Suppressor macrophage treated with lipopolysaccharide for 4 hours (primary cell): ENCODE measurements at places on chromosomes 2 and 18.

DNA sequence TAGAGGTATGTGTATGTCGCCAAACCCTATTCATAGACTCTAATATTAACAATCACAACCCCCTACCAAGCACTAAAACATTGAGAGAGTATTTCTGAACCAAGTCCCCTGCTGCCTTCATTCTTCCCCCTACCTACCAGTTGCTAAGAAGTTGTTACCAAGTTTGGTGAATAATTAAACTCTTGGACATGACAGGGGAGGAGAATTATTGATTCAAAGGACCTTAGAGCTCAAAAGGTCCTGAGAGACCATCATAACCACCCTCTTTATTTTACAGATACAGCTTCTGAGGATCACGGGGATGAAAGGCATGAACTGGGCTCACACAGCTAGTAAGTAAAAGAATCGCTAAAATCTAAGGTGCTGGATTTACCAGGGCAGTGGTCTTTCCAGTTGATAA lies 204.1 kb downstream of the PIK3C3 start:
- DNase-seq: no peak

- DNase-seq: no peak
Observed at GRCh38 chr18:57790316-57790715, 12.8 kb downstream of the ATP8B1 start.

DNA sequence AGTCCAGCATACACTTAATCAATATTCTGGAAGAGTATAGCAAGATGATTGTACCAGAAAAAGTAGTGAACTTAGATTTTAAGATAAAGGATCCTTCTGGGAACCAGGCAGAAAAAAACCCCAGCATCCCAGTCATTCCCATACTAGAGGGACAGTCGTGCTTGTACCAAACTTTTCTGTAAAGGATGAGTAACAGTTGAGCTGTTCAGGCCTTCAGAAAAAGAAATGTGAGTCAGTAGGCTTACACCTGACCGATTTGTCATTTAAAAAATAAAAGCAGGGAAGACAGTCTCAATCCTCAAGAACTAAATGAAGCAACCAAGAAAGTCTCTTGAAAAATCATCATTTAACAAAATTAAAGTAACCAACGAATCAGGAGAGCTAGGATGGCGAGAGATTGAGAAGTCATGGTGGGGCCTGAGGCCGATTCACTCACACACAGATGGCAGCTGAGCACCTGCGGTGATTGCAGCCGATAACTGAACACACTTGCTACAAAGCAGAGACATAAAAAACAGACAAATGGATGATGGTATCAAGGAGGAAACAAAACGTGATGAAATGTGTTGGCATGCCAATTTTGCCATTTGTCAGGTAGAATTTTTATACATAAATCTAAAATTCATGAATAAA lies 170.0 kb upstream of the ALKAL2 start:
- DNase-seq: no peak

GRCh38 chr18:76351961-76352581 lies 143.0 kb downstream of the ZNF516 start:
- no peak for DNase-seq

- DNase-seq: no peak
Observed at GRCh38 chr18:78912844-78913243, 66.8 kb upstream of the SALL3 start.

- DNase-seq: no peak
Observed at GRCh38 chr2:8662239-8662879, 19.5 kb upstream of the ID2 start.

DNA sequence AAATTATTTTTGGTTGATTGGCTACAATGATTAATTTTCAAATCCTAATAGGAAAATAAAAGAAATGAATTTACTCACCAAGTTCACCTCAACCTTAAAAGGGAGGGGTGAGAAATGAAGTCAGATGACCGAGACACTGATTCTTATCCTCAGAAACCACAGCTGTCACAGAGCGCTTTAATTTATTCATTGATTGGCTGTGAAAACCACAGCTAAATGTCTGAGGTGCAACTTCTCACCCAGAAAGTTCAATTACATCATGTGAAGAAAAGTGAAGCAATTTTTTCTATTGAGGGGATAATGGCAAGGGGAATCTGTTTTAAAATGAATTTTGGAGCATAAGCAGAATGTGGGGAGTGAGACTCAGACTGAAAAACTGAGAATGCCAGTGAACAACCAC lies 128.4 kb downstream of the RNF152 start:
- no peak for DNase-seq

GRCh38 chr2:209663656-209664055 lies 108.0 kb upstream of the UNC80 start:
- no peak for DNase-seq

DNA sequence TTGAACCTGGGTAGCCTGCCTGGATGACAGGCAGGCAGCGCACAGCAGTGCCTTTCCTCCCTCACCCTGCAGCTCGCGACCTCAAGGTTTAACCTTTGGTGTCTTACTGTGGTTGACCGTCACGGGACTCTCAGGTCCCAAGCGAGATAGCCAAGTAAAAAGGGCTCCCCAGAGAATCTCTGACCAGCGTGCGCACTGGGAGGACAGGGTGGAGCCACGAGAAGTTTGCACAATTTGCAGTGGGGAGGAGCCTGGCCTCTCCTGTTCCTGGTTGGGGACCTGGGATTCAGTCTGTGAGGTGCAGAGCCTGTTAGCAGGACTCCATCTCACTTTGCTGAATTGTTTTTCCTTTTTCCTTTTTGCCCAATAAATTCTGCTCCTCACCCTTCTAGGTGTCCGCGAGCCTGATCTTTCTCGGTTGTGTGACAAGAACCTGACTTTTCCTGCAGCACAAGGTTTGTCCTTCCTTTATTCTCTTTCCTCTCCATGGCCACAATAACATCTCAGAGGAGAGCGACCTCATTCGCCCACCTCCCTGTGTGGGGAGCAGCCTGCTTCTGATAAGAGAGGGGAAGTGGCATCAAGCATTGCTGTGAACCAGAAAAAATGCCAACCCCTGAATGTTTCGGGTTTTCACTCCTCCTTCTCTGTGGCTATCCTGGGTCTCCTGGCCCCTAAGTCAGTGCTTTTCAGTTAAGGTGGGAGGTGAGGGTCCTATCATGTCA lies 36.2 kb downstream of the POU3F3 start:
- DNase-seq: no peak

DNA sequence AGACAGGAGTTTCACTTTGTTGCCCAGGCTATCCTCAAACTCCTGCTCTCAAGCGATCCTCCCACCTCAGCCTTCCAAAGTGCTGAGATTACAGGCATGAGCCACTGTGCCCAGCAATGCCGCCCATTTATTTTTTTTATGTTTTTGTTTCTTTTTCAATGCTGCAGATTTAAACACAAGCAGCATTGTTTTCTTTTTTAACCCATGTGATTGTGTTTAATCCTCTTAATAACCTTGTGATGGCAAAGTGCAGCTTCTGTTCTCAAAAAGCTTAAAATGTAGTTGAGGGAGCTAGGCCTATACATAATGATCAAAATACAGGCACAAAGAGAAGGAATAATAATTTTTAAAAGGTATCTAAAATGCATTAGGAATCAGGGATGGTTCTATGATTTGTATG lies 11.5 kb downstream of the MSGN1 start:
- no peak for DNase-seq

GRCh38 chr2:182606728-182607681 lies 109.1 kb upstream of the DNAJC10 start:
- DNase-seq: peak; percentile 37

DNA sequence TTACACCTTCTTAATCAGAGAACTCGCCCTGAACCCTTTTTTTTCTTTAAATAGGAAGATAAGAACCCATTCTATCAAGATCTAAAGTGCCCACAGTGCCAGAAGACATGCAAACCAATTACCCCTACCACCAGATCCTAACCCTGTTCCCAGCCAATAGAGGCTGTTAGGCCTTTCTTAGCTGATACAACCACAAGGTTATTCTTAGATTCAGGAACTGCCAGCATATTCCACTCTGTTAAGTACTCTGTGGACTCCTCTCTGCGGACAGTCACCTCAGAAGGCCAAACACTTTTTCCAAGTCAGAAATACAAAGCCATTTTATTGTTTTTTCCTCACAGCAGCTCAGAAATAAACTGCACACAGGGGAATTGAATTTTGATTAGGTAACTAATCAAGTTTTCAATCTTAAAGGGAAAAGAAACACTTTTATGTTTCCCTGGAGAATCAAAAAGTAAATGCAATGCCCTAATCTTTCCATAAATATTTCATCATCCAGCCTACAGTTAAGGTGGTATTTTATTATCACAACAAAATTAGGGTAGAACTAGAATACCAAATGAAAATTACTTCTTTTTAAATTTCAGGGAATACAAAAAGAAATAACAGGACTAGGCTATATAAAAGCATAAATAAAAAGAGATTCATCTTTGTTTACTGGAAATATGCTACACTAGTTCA lies 111.4 kb downstream of the NBAS start:
- no peak for DNase-seq

DNA sequence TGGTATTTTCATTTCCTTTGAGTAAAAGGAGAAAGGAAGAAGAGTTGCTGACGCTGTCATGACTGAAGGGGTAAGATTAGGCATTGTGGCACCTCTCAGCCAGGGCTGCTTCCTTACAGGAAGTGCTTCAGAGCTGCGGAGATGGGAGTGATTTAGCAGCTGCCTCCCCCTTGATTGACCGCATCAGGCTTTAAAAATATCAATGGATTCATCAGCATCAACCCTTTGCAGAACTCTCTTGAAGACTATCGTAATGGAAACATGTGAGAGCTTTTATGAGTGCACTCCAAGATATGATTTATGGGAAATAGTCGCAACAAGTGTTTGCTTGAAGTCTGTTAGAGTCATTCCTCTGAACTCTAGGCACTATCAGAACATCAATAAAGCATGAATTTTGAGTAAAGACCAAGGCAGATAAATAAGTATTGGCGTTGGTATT lies 141.1 kb downstream of the CSRNP3 start:
- DNase-seq: no peak

- no peak for DNase-seq
Observed at GRCh38 chr2:40642726-40643125, 190.8 kb upstream of the SLC8A1 start.

GRCh38 chr2:6986912-6987361 lies 69.7 kb downstream of the RNF144A start:
- DNase-seq: no peak

DNA sequence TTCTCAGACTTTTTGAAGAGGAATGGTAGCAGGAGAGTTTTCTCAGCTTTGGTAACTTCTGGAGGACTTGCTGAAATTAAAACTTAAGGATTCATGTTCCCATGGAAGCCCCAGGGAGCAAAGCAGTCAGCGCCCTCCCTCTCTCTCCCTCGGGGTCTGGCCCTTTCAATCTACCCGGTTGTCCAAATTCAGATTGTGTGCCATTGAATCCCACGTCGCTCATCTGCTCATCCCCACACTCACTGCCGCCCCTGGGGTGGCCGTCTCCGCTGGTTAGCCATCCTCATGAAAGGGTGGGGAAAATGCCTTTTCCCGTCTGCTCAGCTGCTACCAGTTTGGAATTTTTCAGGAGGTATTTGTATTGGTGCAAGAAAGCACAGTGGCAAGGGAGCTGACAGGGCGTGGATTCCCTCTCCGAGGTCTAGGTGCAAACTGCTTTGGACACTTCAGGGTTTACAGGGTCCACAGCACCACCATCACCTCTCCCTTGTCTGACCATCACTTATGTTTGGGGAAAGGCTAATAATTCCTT lies 27.1 kb downstream of the MCFD2 start:
- DNase-seq: no peak

GRCh38 chr2:95353613-95354468 lies 48.7 kb upstream of the FAHD2A start:
- no peak for DNase-seq

GRCh38 chr2:170222298-170222697 lies 44.4 kb downstream of the MYO3B start:
- DNase-seq: no peak

- DNase-seq: no peak
Observed at GRCh38 chr2:230984393-230985220, 11.3 kb upstream of the SPATA3 start.

DNA sequence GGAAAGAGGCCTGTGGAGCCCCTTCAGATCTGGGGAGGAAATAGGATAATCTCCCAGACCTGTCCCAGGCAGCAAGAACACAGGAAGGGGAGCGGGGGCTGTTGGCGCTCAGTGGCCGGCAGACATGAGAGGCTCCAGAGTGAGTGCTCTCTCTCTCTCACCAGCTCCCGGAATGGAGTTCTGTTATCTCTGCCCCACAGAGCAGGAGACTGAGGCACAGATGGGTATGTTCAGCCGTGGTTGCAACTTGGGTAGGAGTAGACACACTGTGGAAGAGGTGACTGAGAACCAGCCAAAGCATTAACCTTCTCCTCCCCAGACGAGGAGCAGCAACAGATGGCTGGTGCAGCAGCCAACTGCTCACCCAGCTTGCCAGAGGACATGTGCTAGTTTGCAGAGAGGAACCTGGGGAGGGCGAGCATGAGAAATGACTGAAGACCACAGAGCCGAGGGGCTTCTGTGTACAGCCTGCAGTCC lies 82.0 kb downstream of the NRP2 start:
- DNase-seq: no peak

DNA sequence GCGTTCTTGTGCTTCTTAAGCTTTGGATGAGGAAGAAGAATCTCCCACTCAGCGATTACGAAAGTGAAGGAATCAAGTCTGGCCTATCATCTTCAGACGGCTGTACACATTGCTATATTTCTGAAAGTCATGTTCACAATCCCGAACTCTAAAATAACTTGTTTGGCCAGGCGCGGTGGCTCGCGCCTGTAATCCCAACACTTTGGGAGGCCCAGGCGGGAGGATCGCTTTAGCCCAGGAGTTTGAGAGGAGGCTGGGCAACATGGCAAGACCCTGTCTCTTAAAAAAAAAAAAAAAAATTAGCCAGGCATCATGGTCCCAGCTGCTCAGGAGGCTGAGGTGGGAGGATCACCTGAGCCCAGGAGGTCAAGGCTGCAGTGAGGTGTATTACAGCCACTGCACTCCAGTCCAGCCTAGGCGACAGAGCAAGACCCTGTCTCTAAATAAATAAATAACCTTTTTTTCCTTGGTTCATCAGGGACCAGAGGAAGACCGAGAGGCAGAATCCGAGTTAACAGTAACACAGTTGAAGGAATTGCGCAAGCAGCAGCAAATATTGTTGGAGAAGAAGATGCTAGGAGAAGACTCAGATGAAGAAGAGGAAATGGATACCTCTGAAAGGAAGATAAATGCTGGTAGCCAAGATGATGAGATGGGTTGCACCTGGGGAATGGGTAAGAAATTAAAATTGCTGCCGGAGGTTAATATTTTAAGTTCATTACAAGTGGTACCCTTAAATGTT lies 1.1 kb downstream of the SLC4A1AP start:
- DNase-seq: peak; percentile 26

DNA sequence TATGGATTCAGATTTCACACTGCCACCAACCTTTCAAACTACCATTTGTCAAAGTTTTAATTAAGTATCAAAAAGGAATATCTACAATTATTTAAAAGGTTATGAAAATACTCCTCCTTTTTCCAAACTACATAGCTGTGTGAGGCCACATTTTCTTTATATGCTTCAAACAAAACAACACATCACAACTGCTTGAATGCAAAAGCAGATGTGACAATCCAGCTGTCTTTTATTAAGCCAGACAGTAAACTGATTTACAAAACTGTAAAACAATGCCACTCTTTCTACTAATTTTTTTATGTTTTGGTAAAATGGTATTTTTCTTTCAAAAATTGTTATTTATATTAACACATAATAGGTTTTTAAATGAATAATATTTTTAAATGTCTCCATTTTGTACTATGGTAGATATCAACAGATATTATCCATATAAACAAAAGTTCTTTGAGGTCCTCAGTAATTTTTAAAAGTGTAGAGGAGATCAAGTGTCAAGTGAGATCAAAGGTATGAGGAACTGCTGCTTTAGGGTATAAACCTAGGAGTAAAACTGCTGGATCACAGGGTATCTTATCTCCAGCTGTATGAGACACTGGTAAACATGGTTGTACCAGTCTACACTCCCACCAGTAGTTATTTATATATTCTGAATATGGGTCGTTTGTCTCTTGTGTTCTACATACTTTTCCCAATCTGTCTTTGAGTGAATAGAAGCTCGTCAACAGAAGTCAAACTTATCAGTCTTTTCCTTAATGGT lies 68.8 kb upstream of the SERTAD2 start:
- DNase-seq: no peak
